CD4-positive, alpha-beta T cell treated with Interleukin-6 for 4 hours (primary cell): ENCODE measurements at places on chromosomes 11 and 22.

DNA sequence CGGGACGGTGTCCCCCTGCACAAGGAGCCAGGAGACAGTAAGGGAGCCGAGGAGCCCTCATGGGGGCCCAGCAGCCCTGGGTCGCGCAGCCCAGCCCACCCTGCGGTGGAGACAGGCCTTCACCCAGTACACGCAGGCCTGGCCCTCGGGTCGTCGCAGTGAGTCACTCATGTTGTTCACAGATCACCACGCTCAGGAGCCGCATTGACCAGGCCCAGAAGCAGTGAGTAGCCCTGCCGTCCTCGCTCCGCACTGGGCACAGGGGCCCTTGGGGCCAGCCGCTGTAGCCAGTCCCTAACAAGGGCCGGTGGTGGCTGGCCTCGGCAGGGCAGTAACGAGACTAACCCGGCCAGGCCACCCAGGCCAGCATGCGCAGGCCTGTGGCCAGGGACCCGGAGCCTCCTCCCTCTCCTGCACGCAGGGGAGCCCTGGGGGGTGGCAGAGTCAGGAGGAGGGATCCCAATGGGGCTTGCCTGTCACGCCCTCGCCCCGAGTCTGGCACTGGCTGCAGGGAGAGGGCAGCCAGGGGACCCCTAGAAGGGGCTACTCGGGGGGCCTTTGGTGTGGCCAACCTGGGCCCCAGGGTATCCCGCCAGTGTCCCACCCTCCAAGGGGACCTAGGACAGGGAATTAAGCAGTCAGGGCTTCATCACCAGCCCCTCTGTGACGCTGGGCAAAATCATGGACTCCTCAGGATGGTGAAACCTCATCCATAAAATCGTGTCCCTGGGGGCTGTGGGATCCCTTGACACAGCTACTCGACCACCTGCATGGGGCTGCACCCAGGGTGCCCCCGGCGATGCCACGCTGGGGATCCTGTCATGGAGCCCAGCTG lies 10.1 kb upstream of the MRPL23 start:
- DNase-seq: no peak

GRCh38 chr22:25940479-25940878 lies 198.5 kb downstream of the MYO18B start:
- DNase-seq: no peak

DNA sequence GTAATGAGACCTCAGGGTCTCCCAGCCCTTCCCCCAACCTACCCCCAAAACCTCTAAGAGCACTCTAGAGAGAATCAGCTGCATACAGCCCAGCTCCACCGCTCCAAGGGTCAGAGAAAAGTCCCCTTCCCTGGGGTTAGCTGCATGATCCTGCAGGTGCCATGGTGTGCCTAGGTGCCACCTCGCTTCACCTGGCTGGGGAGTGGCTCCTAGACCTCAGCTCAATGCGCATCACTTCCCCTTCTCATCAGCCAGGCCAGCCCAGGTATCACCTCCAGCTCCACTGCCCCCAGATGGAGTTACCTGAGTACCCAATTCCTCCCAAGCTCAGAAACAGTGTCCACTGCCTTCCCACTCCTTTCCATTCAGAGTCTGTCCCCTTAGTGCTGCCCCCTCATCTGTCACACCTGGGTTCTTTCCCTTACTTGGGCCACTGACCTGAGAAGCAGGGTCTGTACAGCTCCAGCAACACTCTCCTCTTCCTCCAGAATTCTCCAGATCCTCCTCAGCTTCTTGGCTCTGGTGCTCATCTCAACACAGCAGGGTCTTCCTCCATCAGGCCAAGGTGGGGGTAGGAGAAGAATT lies 1.3 kb downstream of the STARD10 start:
- no peak for DNase-seq

- no peak for DNase-seq
Observed at GRCh38 chr22:18013947-18014346, 10.4 kb downstream of the MICAL3 start.

DNA sequence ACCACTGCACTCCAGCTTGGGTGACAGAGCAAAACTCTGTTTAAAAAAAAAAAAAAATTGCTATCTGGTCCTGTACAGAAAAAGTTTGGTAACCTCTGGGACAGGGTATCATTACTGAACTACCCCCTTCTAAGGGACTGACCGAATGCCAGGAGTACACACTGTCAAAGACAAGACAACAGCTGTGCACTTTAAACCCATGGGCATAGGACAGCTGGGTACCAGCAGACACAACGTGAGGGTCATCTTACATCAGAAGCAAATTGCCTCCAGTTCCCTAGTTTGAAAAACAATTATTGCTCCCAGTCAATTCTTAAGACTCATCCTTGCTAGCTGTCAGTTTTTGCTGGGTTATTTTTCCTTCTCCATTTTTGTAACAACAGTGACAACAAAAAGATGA lies 17.8 kb downstream of the CD59 start:
- no peak for DNase-seq

DNA sequence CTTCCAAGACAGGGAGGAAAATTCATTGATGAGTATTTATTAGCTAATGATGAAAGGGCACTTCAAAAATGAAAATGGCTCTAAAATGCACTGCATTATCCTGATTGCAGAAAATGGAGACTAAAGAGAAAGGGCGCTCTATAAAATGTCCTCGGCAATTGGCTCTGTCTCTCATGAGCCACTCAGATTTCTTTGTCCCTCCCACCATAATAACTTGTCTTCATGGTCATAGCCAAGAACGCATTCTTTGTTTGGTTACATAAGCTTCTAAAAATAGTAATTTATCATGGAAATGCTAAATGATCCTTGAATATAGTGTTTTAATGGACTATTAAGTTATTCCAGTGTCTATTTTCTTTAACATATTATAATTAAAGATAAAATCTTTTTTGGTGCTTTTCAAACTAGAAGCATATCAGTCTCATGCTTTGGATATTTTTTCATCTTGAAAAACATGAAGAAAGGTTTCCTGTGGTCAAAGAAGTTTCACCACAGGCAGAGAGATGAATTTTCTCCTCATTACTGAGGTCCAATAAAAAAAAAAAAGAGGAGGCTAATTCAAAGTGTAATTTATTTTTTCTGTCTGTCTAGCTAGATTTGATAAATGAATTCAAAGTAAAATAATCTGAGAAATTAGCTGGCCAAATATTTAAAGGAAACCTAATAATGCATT lies 238.1 kb upstream of the BLID start:
- no peak for DNase-seq

GRCh38 chr11:2799881-2800654 lies 85.5 kb downstream of the CDKN1C start:
- DNase-seq: no peak

- DNase-seq: no peak
Observed at GRCh38 chr11:20601221-20601914, 2.0 kb downstream of the SLC6A5 start.

GRCh38 chr11:89490981-89491690 lies at the start of gene NOX4:
NOX4 (minus strand) TSS chr11:89491375; CDS start chr11:89491246, 129 bp downstream.
- no peak for DNase-seq

DNA sequence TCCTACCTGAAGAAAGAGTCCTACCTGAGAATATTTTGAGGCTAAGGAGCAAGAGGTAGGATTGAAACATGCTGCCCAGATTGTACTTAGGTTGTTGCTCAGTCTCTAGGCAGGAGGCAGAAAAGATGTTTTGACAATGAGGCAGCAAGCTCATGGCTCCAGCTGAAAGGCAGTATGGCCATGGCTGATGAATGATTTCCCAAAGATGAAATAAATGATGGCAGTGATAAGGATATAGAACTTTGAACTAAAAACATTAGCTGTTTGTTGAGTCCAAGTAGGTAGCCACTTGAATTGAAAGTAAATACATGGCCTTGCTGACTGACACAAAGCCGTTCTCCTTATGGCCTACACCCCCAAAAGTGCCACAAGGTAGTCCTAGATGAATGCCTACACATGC lies 6.8 kb upstream of the NEU3 start:
- DNase-seq: no peak

DNA sequence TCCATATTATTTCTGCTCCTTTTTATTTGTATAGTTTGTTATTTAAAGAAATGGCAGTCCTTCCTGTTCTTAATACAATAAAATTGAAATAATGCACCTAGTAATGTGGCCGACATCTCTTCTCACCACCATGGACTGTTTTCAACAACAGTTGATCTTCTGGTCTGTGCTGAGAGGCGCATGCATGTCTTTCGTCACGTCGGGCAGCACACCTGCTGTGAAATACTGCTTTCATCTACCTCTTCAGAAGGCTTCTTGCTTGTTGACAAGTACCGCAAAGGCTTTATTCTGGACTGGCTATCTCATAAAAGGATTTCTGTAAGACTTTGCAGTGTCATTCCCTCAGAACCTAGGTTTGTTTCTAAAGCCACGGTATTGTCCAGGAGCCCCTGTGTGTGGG lies 13.9 kb upstream of the MYO18B start:
- DNase-seq: no peak

DNA sequence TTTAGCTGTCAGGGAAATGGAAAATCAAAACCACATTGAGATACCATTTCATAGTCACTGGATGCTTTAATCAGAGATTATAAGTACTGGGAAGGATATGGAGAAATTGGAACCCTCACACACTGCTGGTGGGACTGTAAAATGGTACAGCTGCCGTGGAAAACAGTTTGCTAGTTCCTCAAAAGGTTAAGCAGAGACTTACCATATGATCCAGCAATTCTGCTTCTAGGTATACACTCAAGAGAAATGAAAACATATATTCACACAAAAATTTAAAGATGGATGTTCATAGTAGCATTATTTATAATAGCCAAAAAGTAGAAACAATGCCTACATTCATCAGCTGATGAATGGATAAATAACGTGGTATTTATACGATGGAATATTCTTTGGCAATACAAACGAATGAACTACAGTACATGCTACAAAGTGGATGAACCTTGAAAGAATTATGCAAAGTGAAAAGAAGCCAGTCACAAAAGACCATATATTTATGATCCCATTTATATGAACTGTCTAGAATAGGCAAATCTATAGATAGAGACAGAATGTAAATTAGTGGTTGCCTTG lies 23.0 kb downstream of the RNF121 start:
- DNase-seq: no peak

GRCh38 chr11:3893311-3893710 lies 37.8 kb downstream of the STIM1 start:
- no peak for DNase-seq

GRCh38 chr11:92744929-92745585 lies 224.4 kb upstream of the MTNR1B start:
- DNase-seq: no peak

DNA sequence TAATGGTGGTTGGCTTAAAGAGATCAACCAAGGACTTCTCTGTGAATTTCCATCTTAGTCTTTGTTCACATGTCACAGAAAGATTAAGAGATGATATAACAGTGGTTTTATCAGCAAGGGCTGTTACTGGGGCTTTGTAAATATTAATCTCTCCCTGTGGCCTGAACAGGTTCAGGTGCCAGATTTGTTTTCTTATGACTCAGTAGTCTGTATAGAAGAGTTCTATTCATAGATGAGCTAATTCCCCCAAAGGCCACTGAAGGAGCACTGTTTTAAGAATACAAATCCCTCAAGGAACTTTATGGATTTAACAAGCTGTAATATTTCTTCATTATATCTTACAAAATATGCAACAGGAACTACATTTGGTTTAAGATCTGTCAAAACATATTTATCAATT lies 50.4 kb downstream of the TCP11L1 start:
- DNase-seq: no peak

DNA sequence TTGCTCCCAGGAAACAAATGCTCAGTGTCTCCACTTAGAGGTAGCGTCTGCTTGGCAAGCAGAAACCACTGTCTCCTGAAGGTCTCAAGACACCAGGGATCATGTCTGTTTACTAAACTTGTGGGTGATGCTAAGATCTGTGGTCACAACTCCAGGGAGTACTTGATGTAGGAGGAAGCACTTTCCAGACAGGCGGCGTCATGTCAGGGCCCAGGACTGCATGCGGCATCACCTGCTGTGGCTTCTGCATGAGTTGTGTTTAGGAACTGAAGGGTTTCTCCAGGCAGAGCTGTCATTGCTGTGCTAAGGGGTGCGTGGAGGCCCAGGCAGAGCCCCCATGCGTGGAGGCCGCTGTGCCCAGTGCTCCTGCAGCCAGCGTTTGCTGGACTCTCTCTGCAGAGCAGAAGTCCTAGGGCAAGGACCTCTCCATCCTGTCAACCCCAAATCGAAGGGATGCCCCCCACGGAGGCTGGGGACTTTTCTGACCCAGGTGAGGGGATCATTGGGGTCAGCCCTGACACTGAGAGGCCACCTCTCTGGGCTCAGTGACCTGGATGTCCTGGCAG lies 8.1 kb upstream of the PANX2 start:
- DNase-seq: no peak

GRCh38 chr11:7222619-7223018 lies 29.1 kb upstream of the SYT9 start:
- no peak for DNase-seq

GRCh38 chr22:41826430-41827383 lies 6.2 kb upstream of the SREBF2 start:
- DNase-seq: no peak

DNA sequence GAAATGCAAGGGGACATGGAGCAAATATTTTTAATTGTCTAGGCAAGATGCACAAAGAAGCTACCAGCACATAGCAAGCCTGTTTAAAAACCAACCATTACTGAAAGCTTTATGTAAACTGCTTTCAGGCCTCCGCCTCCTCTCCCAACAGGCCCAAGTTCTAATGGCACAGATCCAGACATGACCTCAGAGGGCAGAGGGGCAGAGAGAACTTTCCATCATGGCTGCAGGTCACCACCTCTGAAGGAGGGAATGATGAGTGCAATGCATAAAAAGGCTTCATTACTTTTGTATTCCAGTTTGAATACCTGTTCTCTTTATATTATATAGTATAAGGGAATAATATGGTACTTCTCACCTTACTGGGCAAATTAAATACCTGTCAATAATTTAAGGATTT lies 15.2 kb downstream of the DDX17 start:
- DNase-seq: no peak

DNA sequence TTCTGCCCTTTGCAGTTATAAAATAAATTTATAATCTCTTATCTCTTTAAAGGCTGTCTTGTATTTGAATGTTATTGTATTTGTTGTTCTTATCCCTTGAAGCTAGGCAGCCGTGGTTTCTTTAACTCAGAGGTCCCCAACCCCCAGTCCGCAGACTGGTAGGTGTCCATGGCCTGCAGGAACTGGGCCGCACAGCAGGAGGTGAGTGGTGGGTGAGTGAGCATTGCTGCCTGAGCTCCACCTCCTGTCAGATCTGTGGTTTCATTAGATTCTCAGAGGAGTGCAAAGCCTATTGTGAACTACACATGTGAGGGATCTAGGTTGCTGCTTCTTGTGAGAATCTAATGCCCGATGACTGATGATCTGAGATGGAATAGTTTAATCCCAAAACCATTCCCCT lies 380.0 kb upstream of the CCDC90B start:
- no peak for DNase-seq

GRCh38 chr11:60905047-60905446 lies 1.3 kb downstream of the PRPF19 start:
- no peak for DNase-seq

DNA sequence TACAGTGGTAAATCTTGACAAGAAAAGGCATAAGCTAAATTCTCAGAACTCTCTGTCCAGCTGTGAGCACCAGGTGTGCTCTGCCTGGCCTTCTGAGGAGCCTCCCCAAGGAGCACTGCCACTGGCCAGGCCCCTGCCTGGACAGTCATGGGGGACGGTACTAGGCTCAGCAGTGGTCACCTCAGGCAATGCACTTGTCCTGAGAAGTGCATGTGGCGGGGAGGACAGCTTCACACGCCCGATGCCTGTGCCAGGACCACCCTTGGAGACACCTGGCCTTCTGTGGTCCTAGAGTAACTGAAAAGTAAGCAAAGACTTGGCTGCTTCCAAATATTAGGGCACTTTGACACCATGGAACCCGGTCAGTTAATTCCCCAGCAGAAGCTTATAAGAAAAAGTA lies 28.6 kb upstream of the SCGB1A1 start:
- DNase-seq: no peak
